ENCODE measurements at places on chromosomes 12 and 14.

DNA sequence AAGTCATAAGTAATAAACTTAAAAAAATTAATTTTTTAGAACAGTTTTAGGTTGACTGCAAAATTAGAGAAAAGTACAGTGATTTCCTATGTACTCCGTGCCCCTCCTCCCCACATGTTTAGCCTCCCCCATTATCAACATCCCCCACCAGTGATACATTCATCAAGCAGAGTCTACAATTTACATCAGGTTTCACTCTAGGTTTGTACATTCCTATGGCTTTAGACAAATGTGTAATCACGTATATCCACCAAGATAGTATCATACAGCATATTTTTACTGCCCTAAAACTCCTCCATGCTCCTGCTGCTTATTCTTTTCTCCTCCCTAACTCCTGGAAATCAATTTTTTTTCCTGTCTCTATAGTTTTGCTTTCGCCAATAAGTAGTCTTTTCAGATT lies 438.7 kb downstream of the LRFN5 start:
- DNase-seq: no peak

- DNase-seq: no peak
These were observed 15.4 kb downstream of the C1S start for GRCh38 chr12:7075939-7076338.

DNA sequence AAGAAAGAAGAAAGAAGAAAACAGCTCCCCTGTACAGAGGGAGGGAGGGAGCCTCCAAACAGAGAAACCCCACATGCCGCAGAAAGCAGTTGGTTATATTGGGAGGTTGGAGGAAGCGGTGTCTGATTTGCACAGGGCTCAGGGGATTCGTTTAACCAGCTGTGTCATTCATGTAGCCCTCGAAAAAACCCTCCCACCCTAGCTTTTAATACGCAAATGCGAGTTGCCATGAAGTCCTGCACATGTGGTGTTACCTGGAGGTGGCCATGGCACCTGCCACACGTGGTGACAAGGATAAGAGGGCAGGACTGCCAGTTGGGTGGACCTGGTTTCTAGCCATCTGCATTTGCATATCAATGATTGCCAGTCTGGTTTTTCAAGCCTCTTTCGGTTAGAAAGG lies 40.9 kb downstream of the TMEM30B start:
- no peak for DNase-seq

GRCh38 chr14:69270795-69271708 lies 11.1 kb downstream of the GALNT16 start:
- no peak for DNase-seq

DNA sequence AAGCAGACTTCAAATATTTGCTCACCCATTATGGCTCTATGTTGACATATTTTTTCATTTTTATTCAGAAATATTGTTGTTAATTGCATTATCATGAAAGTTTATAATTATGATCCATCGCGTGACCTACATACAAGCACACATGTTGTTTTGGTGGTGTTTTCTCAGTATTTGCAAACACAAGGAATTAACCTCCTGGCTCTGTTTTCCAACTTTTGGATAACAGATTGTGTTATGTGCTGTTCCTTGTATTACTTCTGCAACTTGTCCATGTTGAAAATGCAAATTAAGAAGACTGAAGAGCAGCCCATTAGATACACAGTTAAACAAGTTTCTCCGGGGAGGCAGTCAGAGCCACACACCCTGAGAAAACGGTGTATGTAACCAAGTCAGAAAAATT lies 201.2 kb downstream of the SEC23A start:
- DNase-seq: no peak

- no peak for DNase-seq
These were observed 46.5 kb downstream of the ST8SIA1 start for GRCh38 chr12:22287776-22288621.

DNA sequence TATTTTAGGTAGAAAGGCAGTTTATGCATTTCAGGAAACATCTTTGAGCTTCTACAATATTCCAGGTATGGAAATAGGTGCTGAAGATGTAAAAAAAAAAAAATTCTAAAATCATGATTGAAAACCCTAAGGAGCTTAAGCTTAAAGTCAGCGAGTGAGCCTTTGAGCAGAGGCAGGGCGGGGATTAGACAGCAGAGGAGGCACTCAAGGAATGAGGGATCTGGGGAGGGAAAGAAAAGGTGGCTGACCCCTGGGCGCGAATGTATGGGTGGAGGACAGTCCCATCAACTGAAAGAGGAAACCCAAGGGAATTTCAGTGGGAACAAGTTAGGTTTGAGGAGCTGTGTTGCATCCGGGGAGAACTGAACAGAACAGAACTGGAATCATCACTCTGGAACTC lies 6.4 kb upstream of the PTMS start:
- DNase-seq: no peak

DNA sequence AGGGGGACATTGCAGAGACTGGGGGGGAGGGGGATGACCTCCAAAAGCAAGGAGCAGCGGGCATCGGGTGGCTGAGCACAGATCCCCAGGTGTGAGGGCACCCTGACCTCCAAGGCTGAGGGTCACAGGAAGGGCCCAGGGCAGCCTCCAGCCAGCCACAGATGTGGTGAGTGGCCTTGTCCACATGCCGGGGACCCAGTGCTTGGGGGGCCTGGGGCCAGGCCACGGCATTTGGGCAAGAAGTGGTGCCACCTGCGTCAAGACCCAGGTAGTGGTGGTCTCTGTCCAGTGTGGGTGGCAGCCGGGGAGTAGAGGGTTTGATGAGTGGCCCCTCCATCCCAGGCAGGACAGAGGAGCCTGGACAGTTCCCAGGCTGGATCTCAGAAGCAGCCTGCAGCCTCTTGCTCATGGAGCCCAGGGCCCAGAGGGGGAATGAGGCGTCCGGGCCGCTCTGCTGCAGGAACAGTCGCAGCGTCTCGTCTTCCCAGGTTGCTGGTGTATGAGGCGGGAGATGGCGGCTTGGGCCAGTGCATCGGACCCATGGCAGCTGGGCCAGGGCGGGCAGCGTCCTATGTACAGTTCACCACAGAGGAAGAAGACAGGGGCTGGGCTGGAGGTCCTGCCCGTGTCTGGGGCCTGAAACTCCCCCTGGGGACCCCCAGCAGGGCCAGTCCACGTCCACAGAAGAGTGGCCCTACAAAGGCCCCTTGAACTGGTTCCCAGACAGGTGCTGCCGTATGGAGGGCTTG lies 33.5 kb downstream of the CCNK start:
- no peak for DNase-seq

DNA sequence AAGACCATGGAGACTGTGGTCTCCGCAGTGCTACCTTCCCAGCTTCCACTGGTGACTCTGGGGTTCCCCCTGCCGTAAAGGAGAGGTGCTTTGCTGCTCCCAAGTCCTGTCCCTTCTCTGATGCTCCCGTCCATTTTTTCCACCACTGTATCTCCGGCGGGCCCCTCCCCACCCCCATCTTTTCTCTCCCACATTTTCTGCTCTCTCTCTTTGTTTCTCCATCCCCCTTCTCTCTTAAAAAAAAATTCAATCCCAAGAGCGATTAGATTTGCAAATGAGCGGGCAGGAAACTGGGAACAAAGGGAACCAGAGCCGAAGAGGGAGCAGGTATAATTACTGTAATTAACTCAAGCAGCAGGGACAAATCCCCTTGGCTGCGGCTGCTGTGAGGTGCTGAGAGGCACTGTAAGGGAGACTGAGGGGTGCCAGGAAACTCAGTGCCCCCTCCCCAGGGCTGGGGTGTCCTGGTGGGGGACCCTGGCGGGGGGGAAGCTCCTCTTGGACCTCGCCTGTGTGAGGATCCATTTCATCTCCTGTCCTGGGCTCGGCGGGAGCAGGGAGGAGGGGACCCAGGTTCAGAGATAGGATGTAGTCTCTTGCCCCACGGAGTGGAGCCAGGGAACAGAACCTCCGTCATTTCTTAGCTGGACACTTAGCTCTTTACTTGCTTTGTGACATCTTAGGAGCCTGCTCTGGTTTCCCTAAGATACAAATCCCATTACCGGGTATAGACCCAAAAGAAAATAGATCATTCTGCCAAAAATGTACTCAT lies 140.4 kb upstream of the NRXN3 start:
- no peak for DNase-seq

- DNase-seq: no peak
These were observed 485.4 kb downstream of the NAV3 start for GRCh38 chr12:78316136-78316535.

DNA sequence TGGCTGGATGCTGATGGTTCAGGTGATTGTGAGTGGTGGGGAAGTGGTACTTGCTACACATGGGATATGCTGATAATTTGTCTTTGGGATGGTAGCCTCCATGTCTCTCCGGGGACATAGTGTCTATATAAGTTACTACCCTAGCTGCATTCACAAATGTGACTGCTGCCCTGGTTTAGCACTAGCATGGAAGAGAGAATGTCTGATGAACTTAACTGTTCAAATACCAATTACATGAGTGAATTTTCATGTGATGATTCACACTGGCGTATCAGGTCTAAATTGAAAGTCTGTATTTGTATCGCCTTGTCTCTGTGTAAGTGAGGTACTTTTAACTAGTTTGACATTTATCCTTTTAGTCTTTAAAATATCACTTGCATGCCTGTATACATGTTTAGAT lies 34.4 kb downstream of the ATF7IP start:
- no peak for DNase-seq

DNA sequence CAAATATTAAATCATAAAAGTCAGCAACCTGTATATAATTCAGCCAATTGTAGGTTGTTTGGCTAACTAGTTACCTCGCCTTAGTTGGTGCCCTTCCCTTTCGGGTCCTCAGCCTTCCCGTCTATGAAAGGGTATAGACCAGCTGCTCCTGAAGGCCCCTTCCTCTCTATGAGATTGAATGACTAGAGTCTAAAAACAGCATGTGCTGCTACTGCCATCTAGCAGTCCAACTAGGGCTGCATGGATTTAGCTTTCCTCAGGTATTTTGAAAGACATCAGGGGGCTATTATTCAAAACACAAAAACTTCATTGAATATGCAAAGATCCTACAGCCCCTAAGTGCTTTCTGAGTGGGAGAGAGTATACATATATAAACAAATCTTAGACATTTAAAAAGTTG lies 37.0 kb upstream of the TMEM263 start:
- DNase-seq: no peak

GRCh38 chr14:53156238-53156637 lies 3.1 kb upstream of the DDHD1 start:
- DNase-seq: no peak

All from activated CD8-positive, alpha-beta memory T cell treated with anti-CD3 and anti-CD28 coated beads for 1 hour (primary cell).